ENCODE measurements at places on chromosomes 12 and 14.

- no peak for DNase-seq
Observed at GRCh38 chr12:31519511-31519910, 71.4 kb downstream of the DENND5B start.

- peak; percentile 43 for DNase-seq
Observed at GRCh38 chr12:34597548-34598351, 575.5 kb downstream of the ALG10 start.

DNA sequence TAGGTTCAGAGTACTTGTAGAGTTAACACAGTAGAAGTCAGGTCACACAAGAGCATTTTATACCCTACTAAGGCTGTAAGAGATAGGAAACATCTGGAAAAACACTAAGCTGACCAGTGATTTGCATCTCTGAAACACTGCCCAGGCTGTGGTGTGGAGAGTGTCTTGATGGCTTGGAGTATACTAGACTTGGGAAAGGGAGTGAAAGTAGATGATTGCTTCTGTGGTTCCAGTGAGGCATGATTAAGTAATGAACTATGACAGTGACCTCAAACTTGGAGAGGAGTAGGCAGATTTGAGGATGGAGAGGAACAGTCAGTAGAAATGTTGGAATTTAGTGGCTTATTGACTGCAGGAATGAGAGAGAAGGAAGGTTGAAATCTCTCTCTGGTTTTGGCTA is 201.2 kb downstream of the FLRT2 start:
- DNase-seq: no peak

DNA sequence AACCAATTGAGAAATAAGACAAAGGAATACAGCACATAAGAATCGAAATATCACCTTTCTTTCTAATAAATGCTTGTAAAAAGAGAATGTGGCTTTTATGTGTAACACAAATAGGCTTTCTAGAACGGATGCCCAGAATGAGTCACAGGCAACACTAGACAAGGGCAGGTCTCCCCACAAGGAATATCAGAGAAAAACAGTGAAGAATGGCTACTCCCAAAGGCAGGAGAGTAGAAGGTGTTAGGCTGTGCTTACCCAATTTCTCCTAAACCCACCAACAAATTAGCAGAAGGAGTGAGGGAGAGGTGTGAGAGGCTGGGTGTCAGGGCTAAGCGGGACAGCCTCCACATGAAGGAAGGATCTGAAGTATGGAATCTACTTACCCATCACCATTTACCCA is 55.2 kb downstream of the GALNT4 start:
- no peak for DNase-seq
